Right cardiac atrium (tissue), 5 donors: ENCODE measurements at places on chromosomes 1 and 21. TPM values are rescaled to one million over a fixed set of nuclear protein-coding genes. Genes with fewer than 3 reads are reported as not detected.

The CFAP107 gene
- total RNA-seq, result not detected

The PTGS2 gene
- total RNA-seq, result 8.4 TPM

The KCNC4 gene
- 8.5 TPM for total RNA-seq

The KRTAP7-1 gene
- total RNA-seq, result not detected

The HSD3B2 gene
- total RNA-seq, result not detected

- no peak for DNase-seq
Measured at GRCh38 chr21:41677671-41678015, 89.2 kb downstream of the RIPK4 start.

GRCh38 chr1:2528016-2528415, 1.6 kb upstream of the PANK4 start:
- peak; percentile 88 for DNase-seq

DNA sequence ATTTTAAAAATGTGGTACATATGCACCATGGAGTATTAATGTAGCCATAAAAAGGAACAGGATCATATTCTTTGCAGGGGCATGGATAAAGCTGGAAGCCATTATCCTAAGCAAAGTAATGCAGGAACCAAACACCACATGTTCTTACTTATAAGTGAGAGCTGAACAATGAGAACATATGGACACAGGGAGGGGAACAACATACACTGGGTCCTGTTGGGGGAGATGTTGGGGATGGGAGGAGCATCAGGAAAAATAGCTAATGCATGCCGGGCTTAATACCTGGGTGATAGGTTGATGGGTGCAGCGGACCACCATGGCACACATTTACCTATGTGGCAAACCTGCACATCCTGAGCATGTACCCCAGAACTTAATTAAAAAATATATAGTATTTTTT, 352.5 kb upstream of the KAZN start:
- DNase-seq, result no peak

GRCh38 chr1:223175633-223176032, 32.6 kb upstream of the TLR5 start:
- DNase-seq, result no peak

- DNase-seq, result no peak
Measured at GRCh38 chr1:39082811-39083576, 56.8 kb downstream of the NDUFS5 start.

GRCh38 chr1:107474877-107475612, 334.2 kb downstream of the NTNG1 start:
- no peak for DNase-seq

- DNase-seq, result no peak
Measured at GRCh38 chr1:53401813-53402745, 57.1 kb upstream of the DMRTB1 start.

DNA sequence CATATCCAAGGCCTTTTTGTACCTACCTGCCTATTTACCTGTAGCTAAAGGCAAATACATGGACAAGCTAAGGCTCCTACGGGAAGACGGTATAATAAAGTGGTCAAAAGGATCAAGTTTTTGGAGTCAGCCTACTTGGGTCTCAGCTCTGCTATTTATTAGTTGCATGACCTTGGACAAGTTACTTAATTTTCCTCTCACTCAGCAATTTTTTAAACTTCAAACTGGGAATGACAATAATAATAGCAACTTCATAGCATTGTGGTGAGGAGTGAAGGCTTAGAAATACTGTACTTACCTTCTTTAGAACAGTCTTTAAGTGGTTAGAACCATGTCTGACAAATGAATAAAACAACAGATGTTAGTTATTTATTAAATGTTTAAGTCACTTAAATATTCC, 60.2 kb upstream of the SLC35F3 start:
- DNase-seq, result no peak

- no peak for DNase-seq
Measured at GRCh38 chr1:164671323-164671965, 112.5 kb downstream of the PBX1 start.

DNA sequence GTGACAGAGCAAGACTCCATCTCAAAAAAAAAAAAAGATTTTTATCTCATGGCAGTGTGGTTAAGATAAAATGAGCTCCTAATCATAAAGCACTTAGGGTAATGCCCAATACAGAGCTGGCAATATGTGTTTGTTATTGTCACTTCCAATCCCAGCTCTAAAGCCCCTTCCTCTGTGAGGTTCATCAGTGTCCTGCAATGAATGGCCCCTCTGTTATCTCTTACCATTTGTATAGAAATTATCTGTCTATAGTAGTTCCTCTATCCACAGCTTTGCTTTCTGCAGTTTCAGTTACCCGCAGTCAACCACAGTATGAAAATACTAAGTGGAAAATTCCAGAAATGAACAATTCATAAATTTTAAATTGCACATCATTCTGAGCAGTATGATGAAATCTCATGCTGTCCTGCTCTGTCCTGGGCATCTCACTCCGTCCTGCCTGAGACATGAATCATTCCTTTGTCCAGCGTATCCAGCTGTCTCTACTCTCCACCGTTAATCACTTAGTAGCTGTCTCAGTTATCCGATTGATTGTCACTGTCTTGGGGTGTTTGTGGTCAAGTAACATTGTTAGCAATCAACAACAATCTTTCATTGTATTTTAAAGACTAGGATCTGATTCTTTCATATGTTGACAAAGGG, 50.2 kb upstream of the DNAH14 start:
- DNase-seq, result no peak

DNA sequence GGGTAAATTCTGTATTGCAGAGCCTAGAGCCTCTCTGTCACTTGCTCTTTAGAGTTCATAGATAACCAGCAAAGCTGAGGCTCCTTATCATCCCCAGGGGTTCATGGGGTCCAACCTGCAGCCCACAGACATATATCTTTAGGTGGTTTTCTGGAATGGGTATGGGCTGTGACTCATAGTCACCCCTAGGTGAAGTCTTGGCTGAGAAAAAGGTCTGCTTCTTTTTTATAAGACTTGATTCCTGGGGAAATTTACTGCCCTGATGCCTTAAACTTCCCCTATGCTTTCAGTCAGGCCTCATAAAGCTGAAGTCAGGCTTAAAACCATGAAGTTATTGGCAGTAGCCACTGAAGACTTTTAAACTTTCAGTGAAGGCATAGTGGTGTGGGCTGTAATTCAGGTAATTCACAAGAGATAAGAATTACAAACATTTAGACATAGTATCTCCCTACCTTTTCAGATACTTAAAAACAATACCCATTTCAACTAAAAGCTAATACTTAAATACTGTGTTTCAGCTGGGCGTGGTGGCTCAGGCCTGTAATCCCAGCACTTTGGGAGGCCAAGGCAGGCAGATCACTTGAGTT, 46.8 kb downstream of the MACO1 start:
- no peak for DNase-seq

- no peak for DNase-seq
Measured at GRCh38 chr1:20785907-20786252, 1.2 kb downstream of the HP1BP3 start.

- no peak for DNase-seq
Measured at GRCh38 chr1:54006508-54006907, 11.5 kb downstream of the LDLRAD1 start.

GRCh38 chr21:45513003-45513717, 29.1 kb downstream of the SLC19A1 start:
- DNase-seq, result peak; percentile 16

DNA sequence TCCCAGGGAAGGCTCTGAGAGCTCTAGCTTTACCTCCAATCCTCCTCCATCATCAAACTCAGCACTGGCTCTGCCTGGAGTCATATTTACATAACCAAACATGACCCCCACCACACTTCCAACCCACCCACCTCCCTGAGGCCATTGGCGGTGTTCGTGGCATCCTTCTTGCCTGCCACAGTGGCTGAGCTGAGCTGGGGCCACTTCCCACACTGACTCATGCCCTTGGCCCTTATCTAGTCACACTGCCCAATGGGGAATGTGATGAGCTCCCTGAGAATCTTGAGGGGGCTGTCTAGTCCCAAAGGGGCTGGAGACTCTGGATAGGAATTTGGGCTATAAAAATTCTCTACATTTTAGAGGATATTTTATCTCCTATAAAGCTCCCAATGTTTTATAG, 230.9 kb upstream of the IRF2BP2 start:
- DNase-seq, result no peak

- DNase-seq, result peak; percentile 77
Measured at GRCh38 chr1:181089017-181089675, 646 bp downstream of the IER5 start.

GRCh38 chr1:14369526-14370213, 228.8 kb upstream of the KAZN start:
- no peak for DNase-seq

GRCh38 chr1:193176113-193176512, 10.3 kb downstream of the B3GALT2 start:
- DNase-seq, result no peak
